Stimulated activated CD8-positive, alpha-beta memory T cell treated with anti-CD3 and anti-CD28 coated beads, Interleukin-4, amount 100 ng/mL, for 1 hour (primary cell): ENCODE measurements at places on chromosomes 13 and 19.

DNA sequence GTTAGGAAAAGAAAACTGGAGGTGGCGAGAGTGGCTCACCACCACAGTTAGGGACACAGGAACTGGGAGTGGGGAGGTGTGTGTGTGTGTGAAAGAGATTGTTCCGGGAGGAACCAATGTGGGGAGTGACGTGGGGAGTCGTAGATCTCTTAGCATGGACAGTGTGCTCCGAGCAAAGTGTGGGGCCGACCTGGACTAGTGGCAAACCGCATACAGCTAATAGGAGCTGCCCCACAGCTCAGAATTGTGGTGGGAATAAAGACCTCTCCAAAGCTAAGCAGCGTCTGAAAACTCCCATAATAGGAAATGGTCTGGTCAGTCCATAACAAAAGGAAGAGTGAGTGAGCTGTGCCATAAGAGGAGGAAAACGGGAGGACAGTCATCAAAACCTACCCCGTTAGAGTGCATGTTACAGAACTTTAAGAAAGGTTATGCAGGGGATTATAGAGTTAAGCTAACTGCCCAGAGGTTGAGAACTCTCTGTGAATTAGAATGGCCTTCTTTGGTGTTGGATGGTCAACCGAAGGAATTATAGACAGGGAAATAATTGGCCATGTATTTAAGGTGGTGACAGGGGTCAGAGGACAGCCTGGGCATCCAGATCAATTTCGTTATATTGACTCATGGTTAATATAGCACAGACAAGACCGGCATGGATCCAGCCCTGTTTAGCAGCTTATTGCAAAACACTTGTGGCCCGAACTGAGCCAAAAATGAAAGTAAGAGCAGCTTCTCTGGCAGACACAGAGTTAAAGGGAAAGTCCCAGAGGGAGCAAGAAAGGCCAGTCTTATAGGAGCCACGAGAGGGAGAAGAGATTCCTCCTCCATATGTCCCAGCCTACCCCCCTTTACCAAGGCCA, 8.9 kb upstream of the SLC15A1 start:
- DNase-seq: no peak

DNA sequence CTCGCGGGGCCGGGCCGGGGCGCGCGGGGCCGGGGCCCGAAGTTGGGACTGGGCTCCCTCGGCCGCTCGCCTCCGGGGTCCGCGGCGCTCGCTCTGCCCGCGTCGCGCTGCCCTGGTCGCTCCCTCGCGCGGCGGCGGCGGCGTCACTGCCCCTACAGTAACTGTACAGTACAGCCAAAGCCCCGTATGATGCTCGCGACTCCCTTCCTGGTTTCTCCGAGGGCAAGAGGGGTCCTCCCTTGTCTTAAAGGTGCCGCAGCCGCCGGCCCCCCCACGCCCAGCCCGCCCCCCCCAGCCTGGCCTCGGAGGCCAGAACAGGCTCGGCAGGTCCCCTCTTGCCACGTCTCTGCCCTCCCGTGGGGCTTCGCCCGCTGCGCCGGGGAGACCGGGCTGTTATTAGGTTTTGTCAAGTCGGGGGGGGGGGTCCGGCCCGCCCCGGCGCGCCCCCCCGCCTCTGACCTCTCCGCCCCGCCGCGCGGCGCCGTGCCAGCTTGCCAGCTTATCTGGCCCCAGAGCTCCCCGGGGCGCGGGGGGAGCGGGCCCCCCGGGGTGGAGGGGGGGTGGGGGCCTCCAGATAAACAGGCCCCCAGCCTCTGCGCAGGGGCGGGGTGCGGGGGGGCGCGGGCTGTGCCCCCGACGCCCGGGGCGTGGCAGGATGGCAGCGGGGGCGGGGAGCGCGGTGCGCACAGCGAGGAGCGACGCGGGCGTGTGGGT, at the start of gene ZBTB7A:
Gene ZBTB7A, minus strand, starts transcription at position 218 of the 714 bp plus-strand sequence. CDS start 11,667 bp downstream, outside the sequence.
- peak; percentile 64 for DNase-seq

DNA sequence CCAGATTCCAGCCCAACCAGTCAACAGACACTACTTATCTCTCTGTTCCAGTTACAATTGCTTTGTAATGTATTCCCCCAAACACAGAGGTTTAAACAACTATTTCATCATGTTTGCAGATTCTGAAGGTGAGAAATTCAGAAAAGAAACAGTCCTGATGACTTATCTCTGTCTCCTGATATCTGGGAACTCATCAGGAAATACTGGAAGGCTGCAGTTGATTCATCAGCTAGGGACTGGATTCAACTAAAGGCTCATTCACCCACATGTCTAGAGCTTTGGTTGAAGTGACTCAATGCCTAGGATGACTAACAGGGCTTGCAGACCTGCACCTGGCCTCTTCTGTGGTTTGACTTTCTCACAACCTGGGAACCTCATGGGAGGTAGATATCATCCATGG, 56.6 kb upstream of the GPC6 start:
- DNase-seq: no peak

- no peak for DNase-seq
Observed at GRCh38 chr19:55594996-55595545, 4.2 kb downstream of the FIZ1 start.

DNA sequence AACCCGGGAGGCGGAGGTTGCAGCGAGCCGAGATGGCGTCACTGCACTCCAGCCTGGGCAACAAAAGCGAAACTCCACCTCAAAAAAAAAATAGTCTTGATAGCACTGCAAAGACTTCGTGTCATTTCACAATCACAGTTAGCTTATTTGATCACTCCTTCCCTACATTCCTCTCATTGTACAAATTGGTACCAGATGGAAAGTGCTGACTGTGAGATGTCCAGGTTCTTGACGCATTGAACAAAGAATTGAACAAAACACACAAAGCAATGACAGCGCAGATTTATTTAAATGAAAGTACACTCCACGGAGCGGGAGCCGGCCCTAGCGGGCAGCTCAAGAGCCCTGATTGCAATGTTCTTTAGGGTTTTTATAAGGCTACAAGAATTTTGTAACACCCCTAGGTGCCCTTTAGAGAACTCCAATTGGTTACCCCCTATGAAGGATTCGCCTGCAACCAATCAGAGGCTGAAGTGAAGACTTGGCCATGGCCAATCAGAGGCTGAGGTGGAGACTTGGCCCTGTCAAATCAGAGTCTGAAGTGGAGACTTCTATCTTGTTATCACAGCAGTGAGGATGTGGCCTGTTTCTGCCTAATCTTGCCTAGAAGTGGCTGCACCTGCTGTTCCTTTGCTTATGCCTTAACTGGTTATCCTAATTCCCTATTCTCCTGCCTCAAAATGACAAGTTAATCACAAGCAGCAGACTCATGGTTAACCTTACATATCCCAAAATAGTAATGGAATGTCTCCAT, 16.7 kb downstream of the ZNF556 start:
- no peak for DNase-seq
